ENCODE measurements at places on chromosomes 5 and 9.

GRCh38 chr5:113281194-113281593 lies 153.6 kb downstream of the TSSK1B start:
- DNase-seq: no peak

DNA sequence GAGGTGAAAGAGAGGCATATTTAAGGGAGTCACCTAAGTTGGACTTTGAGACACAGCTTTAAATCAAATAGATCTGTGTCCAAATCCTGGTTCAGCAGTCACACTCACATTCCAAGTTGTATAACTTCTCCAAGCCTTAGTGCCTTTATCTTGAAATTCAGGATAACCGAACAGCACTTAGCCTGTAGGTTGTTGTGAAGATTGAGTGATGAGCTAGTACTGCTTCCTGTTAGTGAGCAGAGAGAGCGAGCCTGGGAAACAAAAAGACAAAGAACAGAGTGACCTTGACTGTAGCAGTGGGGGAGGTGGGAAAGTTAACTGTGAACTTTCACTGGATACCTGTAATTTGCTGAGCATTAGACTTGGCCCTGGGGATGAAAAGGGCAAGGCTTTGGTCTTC lies 22.4 kb downstream of the MAML1 start:
- no peak for DNase-seq

DNA sequence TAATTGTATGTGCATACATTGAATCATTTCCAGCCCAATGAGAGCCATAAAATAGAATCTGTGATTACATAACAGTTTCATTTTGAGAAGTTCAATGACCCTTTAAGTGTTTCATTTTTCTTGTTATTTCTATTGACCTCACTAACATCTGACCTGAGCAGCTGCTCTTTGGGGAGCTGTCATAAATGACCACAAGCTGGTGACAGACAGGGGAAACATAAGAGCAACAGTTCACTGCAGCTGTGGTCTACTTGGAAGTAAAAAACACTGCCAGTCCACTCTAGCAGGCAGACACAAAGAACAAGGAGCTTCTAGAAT lies 265.4 kb downstream of the DTWD2 start:
- no peak for DNase-seq

DNA sequence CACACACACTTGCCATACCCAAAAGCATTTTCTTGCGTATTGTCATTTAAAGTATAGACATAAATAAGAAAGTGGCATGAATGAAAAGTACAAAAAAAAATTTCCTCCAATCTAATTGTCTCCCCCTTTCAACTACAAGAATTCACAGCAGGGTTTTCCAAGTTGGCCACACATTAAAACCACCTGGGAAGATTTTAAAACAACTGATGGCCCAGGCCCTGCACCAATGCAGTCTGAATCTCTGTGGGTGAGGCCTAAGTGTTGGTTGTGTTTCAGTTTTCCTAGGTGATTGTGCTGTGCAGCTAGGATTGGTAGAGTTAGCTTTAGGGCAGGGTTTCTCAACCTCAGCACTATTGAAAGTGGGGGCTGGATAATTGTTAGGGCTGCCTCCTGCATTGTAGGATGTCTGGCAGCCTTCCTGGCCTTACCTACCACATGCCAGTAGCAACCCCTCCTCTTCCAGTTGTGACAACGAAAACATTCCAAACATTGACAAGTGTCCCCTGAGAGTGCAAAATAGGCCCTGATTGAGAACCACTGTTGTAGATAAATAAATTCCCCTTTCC lies 337.1 kb downstream of the KIAA0825 start:
- DNase-seq: no peak

- no peak for DNase-seq
Measured at GRCh38 chr9:31137176-31138160, 1247.0 kb upstream of the ACO1 start.

- DNase-seq: no peak
Measured at GRCh38 chr5:58902305-58902704, 319.4 kb downstream of the RAB3C start.

DNA sequence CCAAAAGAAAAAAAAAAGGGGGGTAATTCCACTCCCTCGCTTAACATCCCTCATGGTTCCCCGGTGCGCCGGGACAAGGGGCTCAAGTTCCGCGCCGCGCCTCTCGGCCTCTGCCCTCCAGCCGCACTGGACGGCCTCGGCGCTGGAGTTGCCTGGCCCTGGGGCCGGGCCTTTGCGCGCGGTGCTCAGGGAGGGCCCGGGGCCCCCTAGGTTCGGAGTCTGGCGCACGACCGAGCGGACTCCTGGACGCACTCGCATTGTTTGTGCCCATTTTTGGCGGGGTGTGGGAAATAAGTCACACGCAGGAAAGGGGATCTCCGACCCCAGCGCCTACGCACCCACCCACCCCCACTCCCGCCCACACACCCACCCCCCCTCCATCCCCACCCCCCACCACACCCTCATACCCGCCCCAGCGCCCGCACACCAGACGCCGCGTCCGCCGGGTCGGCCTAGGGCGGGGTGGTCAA lies 381 bp downstream of the MED22 start:
- DNase-seq: no peak

DNA sequence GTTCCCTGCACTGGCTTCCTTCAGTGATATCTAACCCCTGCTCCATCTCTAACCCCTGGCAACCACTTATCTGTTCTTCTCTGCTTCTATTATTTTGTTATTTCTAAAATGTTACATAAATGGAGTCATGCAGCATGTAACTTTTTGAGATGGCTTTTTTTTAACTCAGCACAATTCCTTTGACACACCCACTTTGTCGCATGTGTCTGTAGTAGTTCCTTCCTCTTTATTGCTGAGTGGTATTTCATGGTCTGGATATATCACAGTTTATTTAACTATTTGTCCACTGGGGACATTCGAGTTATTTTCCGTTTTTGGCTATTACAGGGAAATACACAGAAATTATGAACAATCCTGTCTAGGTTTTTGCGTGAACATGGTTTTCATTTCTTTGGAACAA lies 200.2 kb downstream of the TRIO start:
- DNase-seq: no peak

DNA sequence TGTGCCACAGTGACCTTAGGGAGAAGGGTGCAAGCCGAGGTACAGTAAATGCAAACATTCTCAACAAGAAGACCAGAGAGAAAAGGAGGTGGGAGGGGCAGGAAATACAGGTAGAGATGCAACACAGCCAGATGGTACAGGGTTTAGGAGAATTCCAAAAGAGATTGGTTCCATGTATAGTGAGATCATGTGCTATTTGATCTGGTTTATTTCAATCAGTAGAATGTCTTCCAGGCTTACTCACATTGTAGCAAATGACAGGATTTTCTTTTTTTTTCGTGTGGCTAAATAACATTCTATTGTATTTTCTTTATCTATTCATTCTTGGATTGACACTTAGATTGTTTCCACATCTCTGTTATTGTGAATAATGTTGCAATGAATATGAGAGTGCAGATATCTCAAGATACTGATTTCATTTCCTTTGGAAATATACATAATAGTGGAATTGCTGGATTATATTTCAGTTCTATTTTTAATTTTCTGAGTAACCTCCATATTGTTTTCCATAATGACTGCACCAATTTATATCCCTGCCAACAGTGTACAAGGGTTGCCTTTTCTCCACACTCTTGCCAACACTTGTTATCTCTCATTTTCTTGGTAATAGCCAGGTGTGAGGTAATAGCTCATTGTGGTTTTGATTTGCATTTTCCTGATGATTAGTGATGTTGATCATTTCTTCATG lies 107.8 kb upstream of the GAS1 start:
- no peak for DNase-seq

- no peak for DNase-seq
Measured at GRCh38 chr5:155728857-155729683, 597.9 kb upstream of the SGCD start.

GRCh38 chr9:16825331-16825725 lies 45.1 kb downstream of the BNC2 start:
- DNase-seq: no peak
